NCI-H446 (cell line): ENCODE measurements at places on chromosomes 5 and 9.

GRCh38 chr5:177468685-177469628 is 4.5 kb downstream of the DBN1 start:
- DNase-seq = no peak

GRCh38 chr5:157761690-157762621 is 18.4 kb downstream of the LSM11 start:
- DNase-seq = peak; percentile 79

DNA sequence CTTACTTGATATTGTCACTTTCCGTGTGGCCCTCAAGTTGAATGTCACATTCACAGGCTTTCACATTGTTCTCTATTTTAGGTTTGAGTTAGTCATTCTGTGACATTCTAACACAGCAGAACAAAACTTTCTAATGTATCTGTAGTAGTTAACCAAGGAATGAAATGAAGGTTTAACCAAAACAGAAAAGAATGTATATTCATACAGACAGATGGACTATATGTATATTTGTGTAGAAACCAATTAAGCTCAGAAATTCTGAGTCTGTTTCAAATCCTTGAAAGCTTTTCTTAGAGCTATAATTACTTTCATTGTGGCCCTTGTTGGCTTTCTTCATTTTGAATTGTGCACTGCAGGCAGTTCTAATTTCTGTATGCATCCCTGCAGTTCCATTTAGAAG is 654.7 kb downstream of the LRRC70 start:
- DNase-seq = no peak

GRCh38 chr9:92740009-92740408 is 24.6 kb downstream of the BICD2 start:
- DNase-seq = no peak

GRCh38 chr5:75337366-75338021 is 474 bp downstream of the HMGCR start:
- DNase-seq = no peak

DNA sequence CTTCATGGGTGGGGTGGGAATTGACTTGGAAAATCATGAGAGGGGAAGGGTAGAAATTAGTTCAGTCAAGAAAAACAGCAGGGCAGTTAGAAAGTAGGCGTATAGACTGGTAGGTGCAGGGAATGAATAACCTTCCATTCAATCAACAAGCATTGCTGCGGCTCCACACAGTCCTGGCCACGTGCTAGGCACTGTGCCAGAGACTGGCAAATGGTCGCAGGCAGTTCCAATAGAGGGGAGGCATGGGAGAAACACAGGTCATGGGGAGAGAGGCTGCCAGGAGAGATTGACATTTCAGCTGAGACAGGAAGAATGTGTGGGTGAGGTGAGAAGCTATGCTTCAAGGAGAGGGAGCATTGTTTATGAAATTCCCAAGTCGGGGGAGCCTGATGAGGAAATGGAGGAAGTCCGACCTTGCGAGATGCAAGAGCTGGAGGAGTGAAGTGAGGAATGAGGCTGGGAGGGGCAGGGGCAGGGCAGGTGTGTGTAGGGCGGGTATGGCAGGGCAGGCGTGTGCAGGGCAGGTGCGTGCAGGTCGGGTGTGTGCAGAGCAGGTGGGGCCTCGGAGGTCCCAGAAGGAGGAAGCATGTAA is 54.4 kb upstream of the PPARGC1B start:
- DNase-seq = peak; percentile 41

DNA sequence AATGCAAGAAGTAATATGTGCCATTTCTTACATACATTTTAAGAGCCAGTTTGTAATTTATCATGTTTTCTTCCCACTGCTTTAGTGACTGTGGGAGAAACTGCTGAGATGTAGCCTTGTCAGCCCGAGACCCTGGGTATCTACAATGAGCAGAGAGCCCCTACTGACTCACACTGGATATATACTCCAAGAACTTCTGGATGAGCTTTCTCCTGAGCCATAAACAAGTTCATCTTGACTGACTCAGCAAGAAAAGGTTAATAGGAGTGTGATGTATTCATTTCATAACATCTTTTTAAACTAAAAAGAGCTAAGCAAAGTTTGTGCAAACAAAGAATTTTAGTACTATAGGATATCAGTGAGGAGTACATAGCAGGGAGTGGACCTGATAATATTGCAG is 182.5 kb downstream of the EDIL3 start:
- DNase-seq = no peak

GRCh38 chr5:74885170-74885569 is 19.0 kb upstream of the FAM169A start:
- DNase-seq = no peak

DNA sequence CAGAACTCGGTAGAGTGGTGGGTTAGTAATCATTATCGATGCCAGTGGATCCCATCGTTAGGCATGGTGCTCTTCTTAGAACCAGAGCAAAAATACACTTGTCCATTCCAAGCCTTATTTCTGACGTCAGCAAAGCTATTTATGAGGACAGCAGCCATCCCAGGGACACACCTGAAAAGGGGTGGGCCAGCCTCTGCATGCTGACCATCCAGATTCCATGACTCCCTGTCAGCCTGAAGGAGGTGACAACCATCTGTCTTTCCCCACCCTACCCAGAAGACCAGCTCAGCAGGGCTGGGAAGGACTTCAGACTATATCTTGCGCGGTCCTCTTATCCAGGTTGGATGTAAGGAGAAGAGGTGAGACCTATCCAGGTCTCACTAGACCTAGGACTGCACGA is 5.7 kb upstream of the NIPAL4 start:
- no peak for DNase-seq

GRCh38 chr9:134800791-134801339 is 79.7 kb upstream of the FCN2 start:
- no peak for DNase-seq

GRCh38 chr5:126402621-126403555 is 20.3 kb upstream of the GRAMD2B start:
- DNase-seq = no peak

- no peak for DNase-seq
Measured at GRCh38 chr5:81817980-81818379, 67.1 kb upstream of the SSBP2 start.

GRCh38 chr5:151431666-151432065 is 15.7 kb upstream of the SLC36A1 start:
- DNase-seq = no peak

DNA sequence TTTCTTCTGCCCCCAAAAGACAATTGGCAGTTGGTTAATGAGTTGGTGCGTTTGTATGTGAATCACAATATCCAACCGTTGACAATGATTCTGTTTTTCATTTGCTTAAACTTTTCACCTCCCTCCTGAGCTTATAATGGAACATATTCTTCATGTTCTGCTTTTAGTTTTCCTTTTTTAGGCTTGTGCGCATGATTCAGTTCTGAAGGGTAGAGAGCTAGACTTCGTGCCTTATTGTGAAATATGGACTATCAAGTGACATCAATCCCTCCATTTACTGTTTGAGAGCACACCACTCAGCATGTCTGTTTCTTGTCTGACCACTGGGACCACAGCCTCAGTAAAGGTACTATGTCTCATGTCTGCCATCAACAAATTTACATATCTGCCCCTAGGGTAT is 30.5 kb upstream of the LPAR1 start:
- DNase-seq = no peak
